Left lung (tissue), 14 donors: ENCODE measurements at places on chromosomes 5 and 9.

DNA sequence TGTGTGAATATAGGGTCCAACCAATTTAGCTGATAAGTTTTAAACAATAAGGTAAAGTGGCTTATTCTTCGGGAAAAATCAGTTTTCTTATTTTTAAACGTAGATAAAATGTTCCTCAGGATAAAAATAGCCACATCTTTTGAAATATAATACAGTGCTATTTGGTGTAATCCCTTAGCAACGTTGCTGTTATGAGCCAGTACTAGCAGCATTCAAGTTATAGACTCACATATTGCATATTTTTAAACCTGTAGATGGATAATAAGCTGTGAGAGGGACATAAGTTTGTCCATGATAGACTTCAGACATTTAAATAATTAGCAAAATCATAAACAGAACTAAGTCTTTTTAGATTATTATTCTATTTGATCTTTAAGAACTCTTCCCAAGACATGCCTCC, 6.3 kb downstream of the PDE4D start:
- no peak for DNase-seq

DNA sequence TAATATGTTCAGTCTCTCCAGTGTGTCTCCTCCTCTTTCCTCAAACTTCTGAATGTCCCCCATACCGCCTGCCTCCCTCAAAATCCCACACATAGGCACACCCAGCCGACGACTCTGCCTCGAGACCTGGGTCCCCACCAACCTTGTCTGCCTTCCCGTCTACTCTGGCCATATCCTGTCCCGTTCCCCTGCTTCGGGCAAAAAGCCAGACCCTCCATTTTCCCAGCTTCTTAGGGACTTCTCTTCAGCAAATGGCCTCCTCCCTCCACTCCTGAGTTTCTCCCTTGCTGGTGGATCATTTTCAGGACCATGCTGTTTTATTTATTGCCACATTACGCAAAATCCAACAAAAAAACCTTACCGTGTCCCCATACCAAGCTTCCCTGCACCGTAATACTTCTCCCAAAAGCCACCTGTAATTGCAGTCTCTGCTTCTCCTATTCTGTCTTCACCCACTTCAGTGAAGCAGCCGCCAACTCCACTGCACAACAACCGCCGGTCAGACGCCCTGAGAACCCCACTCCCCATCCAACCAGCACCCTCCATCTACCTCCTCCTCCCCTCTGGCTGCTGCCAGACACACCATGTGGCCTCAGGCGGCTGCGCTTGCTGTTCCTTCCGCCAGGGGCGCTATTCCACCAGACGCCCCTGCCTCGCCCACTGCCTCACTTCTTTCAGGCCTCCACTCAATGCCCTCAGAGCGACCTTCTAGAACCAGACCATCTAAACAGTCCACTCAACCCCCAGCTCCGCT, 117.0 kb downstream of the TRPM6 start:
- peak; percentile 11 for DNase-seq

GRCh38 chr5:154937718-154938466, at the start of gene GEMIN5:
Gene GEMIN5 (minus strand): TSS chr5:154938211. CDS start chr5:154938133, 78 bp downstream.
- peak; percentile 97 for DNase-seq

GRCh38 chr5:136329484-136330190, 35.7 kb downstream of the TRPC7 start:
- no peak for DNase-seq

DNA sequence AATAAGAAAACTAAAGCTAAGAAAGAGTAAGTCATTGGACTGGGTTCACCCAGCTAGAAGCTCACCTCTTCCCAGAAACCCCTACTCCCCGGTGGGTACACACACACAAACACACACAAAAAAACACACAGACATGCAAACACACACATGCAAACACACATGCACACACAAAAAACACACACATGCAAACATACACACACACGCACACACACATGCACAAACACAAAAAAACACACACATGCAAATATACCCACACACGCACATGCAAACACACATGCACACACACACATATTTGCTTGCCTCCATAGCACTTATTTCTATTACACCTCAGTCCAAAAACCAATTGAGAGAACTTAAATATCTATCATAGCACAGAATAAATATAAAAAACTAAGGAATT, 26.1 kb downstream of the RETREG1 start:
- DNase-seq: no peak

DNA sequence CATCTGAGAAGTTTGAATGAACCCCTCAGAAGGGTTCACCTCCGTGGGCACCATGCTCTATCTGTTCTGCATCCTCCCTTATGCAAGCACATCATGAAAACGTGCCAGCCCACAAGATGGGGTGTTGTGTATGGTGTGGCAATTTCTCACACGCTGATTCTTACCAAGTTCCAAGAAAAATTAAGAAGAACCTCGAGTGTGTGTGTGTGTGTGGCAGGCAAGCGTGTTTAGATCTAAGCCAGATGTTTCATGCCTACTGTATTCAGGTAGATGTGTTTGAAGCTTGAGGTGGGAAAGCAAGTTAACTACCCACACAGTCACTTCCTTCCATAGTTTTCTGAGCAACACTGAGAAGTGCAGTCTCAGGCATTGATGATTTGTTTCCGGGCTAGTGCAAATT, 77.7 kb upstream of the GNA14 start:
- DNase-seq: no peak
